ENCODE measurements at places on chromosomes 11 and 22.
A peak's percentile ranks its signal among the peaks of the same experiment; 100 is the strongest.

DNA sequence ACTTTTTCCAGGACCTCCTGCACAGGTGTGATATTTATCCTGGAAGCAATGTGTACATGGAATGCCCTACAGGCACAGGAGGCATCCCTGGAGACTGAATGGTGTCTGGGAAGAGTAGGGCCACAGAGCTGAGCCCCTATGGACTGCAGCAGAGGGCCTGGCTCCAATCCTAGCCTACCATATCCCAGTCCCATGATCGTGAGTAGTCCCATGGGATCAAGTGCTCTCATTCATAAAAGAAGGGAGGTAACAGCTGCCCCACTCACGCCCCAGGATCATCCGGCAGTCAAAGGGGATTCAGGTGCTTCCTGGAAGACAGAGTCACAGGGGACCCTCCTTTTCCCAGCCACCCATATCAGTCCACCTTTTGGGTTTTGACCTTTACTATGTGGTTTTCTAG is 24.0 kb downstream of the ANKK1 start:
- peak; percentile 29 for DNase-seq

- no peak for DNase-seq
Observed at GRCh38 chr22:31790240-31790639, 36.4 kb downstream of the DEPDC5 start.

- peak; percentile 28 for DNase-seq
Observed at GRCh38 chr22:35155403-35156025, 89.6 kb downstream of the ISX start.

DNA sequence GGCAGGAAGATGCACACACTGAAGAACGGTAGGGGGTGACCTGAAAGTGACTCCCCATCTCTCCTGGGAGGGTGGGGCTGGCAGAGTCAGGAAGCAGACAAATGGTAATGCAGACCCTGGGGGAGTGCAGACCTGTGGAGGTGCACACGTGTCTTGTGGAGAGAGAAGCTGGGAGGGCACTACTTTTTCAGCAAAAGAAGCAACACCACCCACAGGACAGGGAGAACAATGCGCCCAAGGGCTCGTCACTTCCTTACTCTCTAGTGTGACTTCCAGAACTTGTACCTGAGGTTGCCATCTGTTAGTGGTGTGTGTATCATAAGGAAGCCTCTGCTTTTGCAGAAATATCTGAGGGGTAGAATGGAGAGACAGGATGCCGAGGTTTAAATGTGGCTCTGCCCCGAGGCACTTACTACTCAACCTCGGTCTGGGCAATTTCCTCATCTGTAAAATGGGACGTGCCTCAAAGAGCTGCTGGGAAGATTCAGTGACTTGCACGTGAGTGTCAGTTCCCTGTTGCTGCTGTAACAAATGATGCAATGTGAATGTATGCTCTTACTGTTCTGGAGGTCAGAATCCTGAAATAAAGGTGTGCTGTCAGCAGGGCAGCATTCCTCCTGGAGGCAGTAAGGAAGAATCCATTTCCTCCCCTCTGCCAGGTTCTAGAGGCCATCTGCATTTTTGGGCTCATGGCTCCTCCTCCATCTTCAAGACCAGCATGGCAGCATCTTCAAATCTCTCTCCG is 323.4 kb downstream of the SHANK2 start:
- no peak for DNase-seq

DNA sequence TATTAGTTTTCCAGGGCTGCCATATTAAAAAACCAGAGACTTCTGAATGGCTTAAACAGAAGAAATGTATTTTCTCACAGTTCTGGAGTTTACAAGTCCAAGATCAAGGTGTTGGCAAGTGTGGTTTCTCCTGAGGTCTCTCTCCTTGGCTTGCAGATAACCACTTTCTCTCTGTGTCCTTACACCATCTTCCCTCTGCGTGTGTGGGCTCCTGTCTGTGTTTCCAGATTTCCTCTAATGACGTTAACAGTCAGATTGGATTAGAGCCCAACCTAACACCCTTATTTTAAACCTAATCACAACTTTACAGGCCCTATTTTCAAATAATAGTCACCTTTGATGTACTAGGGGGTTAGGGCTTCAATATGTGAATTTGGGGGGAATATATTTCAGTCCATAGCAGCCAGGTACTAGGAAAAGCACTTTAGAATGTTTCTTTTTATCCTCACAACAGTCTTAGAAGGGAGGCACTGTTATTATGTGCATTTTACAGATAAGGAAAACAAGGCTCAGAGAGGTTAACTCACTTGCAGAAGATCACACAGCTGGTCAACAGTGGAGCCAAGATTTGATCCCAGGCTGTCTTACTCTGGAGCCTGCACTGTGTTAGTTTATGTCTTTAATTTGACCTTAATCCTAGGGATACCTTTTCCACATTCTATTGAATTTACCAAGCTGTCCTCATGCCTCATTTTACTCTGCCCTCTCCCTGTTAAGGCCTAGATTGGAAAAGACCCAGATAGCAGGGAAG is 116.4 kb upstream of the CRYBB3 start:
- peak; percentile 28 for DNase-seq

DNA sequence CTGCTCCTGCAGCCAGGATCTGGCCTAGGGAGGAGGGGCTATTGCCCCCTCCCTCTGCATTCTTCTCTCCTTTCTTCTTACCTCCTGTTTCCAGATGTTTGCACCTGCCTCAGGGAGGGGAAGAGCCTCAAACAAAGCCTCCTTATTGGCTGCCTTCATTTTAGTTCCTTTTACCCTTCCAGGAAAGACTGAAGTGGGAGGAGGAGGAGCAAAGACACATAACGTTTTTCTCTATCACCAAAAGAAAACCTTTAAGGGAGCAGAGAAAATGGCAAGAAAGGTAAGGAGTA is 13.3 kb upstream of the CHRM1 start:
- DNase-seq = no peak

DNA sequence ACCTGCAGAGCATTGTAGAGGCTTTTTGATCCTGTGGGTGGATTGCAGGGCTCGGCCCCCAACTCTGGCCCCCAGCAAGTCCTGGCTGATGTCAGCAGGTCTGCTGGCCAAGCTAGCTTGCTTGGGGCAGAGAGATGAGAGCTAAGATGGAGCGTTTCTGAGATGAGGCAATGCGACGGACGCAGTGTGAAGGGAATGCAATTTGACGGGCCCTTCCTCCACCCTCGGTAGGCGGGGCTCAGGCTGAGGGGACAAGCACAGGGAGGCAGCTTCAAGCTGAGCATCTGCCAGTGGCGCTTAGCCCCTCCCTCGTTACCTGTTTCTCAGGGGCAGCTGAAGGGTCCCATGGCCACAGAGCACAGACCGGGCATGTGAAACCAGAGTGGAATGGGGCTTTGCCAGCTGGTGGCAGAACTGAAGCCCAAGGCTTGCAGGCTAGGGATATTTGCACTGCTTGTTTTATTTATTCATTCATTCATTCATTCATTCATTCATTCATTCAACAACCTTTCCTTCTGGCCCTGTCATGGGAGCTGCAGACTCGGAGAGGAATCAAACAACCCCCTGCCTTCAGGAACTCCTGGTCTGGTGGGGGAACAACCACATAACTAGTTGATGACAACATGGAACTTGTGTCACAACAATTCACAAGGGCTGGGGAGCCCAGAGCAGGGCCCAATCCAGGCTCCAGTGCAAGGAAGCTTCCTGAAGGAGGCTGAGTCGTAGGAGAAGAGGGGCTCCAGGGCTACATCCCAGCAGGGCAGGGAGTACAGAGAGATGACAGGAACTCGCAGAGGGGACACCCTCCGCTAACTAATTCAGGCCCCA is 66.8 kb downstream of the THAP12 start:
- DNase-seq = peak; percentile 17
